Gastroesophageal sphincter (tissue), 4 donors: ENCODE measurements at places on chromosomes 7 and 10. TPM values are rescaled to one million over a fixed set of nuclear protein-coding genes. Genes with fewer than 3 reads are reported as not detected.

- ATAC-seq: no peak
Observed at GRCh38 chr10:13987446-13987845, 343.3 kb downstream of the FRMD4A start.

- ATAC-seq: no peak
Observed at GRCh38 chr10:106712988-106713387, 451.5 kb downstream of the SORCS1 start.

DNA sequence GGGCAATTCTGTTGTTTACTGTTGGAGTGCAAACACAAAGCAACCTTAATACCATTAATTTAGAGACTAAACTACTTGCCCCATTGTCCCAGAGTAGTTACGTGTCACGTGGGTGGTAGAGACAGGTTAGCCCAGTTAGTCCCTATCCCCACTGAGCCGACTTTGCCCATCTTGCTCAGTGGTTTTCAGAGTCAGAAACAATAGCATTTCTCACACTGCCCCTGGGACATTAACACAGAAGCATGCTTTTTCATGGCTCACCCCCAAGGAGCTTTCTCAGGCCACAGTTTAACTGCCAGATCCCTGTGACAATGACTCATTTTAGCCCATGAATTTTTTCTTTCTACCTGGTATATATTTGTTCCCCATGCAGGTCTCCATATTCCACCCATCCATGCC is 271.0 kb downstream of the POU6F2 start:
- no peak for ATAC-seq

Gene ANKRD61
- total RNA-seq: not detected

DNA sequence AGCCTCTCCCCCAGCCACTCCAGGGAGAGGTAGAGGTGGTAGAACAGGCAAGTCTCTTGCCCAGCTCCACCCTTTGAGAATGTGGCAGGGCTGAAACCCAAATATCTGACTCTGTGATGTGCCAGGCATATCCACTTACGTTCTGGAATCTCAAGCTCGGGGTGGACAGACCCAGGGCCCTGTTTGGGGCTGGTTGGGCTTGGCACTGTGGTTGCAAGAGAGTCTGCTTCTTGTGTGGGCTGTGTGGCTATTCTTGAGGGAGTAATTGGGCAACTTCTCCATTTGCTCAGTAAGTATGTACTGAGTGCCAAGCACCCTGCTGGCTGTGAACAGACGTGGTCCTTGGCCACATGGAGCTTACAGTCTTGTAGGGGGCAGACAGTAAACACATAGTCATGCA is 4.7 kb downstream of the UBTD1 start:
- no peak for ATAC-seq

Gene ABLIM1
- total RNA-seq: 91.0 TPM

DNA sequence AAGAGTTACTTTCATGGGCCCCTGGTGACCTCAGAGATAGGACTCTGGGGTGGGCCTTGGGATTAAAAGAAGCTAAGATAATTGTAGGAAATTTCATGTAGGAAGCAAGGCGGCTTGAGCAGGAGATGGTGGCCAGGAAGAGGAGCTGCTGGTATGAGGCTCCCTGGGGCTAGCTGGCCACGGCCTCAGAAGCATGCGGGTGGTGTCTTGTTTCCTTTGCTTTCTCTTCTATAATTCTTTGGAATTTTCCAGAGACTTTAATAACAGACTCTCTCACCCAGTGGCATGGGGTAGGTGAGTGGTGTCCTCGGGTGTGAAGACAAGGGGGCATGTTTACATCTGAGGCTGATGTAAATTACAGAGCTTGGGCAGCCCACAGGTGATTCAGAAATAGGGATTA is 41.9 kb upstream of the KDM7A start:
- ATAC-seq: no peak

- no peak for ATAC-seq
Observed at GRCh38 chr7:34851431-34851830, 185.9 kb downstream of the DPY19L1 start.

DNA sequence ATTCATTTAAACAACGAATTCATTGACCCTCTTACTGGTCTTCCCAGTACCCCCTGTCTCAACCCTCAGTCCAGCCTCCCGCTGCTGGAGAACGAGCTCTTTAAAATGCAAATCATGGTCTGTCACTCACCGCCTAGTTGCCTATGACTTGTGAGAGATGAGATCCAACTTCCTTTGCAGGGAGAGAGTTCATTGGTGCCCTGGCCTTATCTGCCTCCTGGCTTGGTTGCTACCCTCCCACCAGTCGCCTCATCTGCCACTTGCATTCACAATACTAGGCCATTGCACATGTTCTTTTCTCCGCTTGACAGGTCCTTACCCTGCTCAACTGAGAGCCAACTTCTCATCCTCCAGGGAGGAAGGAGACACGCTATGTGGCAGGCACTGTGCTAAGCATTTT is 54.0 kb upstream of the MXI1 start:
- no peak for ATAC-seq

DNA sequence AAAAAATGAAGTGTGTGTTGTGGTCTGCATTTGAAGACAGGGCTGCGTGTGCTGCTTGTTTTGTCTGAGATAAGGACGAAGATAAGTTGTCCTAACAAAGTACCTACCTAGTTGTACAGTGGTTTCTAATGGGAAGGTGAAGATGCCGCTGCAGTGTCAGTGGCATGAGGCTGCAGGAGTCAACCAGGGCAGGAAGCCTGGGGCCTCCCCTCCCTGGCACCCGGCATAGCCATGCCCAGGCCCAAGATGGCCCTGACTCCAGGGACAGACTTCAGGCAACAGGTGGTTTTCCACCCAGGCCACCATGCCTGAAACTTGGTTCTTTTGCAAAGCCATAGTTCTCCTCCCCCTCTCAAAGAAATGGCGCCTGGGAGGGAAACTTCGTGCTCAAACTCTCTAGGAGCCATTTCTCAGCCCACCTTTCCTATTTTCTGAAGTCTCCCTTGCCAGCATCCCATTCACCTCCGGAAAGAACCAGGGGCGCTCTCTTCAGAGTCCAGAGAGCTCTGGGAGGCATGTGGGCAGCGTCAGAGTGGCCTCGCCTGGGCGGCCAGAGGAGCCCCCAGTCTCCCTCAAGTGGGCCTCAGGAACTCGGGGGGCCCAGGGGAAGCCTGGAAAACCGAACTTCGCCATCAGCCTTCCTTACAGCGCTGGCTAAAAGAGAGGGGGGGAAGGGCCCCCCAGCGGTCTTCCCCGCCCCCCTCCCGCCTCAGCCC is 2.1 kb upstream of the KAT6B start:
- no peak for ATAC-seq

Gene SLC26A4
- total RNA-seq: 6.1 TPM

GRCh38 chr10:24784923-24785322 is 61.2 kb upstream of the ARHGAP21 start:
- ATAC-seq: no peak

- ATAC-seq: no peak
Observed at GRCh38 chr7:22137026-22137425, 191.3 kb upstream of the CDCA7L start.

DNA sequence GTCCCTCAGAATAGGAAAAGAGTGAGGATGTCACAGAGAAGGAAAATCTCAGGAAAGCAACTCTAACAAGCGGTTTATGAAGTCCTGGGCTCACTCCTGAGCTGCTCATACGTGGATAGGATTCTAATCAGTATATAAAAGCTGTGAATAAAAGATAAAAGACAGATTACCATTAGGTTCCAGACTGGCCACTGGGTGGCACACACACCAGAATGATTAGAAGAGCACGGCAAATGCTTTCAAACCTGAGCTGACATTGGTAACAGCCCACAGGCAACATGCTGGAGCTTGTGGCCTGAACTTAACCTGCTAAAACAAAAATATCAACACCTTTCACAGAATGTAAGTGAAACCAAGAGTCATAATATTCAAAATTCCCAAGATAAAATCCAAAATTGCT is 370.8 kb downstream of the GRID1 start:
- no peak for ATAC-seq

GRCh38 chr7:19814776-19815175 is 41.4 kb upstream of the TMEM196 start:
- ATAC-seq: no peak

- ATAC-seq: peak; percentile 38
Observed at GRCh38 chr7:51324206-51324898, 7.7 kb upstream of the COBL start.

- no peak for ATAC-seq
Observed at GRCh38 chr7:142485617-142486226, 227.9 kb upstream of the PRSS58 start.

DNA sequence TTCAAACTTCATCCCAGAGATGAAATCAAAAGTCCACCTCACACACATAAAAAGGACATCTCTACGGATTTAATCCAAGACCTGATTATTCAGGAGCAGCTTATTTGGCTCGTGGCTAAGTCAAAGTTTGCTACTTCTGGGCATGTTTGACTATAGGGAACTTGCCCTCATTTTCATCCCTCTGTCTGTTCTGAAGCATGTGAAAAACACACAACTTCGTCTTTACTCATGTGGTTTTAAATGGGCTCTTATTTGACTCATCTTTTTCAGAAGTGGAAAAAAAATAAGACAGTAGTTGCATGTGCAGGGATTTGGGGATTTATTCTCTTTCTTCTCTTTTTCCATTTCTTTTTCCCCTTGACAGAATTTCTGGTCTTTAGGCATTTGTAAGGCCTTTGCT is 295.9 kb downstream of the TFEC start:
- ATAC-seq: no peak

DNA sequence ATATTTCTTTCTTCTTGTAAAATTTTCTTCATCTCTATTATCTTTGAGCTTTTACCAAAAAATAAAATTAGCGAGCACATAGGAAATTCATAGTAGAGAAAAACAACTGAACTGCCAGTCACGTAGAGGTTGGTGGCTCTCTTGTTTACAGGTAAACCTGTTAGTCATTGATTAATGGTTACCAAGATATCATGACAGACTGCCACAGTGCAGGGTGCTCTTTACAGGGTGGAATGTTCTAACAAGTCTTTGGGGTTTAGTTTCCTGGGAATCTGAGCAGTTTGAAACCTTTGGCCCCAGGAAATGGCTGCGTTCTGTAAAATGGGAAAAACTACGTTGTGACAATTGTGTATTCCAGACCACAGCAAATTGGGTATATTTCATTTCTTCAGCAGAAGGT is 407.3 kb upstream of the ADARB2 start:
- no peak for ATAC-seq

- peak; percentile 77 for ATAC-seq
Observed at GRCh38 chr10:79093658-79094411, 25.1 kb downstream of the ZMIZ1 start.

Gene CHRM2
- total RNA-seq: 51.7 TPM

DNA sequence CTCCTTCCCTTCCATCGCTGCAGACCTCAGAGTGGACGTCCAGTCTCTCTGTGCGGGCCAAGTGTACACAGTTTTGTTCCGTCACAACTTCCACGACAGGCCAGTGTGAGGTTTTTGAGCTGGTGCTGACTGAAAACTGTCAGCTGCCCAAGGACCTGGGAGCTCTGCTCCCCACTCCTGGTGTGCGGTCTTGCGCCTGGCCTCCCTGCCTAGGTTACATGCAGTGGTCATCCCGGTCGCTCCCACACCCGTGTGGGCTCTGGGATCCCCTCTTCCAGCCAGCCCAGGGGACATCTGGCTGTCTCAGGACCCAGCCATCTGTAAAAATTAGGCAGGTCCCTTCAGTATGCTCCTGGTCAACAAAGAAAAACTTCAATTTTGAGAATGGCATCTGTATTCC is 127.5 kb downstream of the VIPR2 start:
- no peak for ATAC-seq

- ATAC-seq: no peak
Observed at GRCh38 chr10:132739225-132739613, 46.7 kb downstream of the NKX6-2 start.

Gene RASA4
- total RNA-seq: 37.7 TPM

GRCh38 chr10:18918532-18918931 is 130.1 kb upstream of the MALRD1 start:
- no peak for ATAC-seq

GRCh38 chr10:27536437-27536836 is 32.3 kb downstream of the RAB18 start:
- ATAC-seq: no peak

DNA sequence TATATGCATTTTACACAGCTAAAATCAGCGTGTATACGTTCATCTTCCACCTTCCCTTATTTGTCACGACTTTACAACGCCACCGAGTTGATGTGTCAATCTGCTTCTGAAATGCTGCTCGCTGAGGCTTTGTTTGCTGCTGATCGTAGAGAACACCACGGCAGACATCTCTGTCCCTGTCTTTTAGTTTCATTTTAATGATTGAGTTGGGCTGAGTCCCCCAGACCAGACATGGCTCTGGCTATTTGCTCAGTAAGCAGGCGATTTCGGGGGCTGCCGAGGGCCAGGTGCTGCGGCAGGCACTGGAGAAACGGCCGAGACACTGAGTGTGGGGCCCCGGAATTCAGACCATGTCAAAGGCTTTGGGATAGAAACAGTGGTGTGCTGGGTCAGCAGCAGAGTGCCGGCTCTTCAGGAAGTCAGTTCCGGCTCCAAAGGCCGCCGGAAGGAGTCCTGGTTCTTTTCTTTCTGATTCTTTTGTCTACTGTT is 5.0 kb downstream of the LRRC27 start:
- no peak for ATAC-seq

DNA sequence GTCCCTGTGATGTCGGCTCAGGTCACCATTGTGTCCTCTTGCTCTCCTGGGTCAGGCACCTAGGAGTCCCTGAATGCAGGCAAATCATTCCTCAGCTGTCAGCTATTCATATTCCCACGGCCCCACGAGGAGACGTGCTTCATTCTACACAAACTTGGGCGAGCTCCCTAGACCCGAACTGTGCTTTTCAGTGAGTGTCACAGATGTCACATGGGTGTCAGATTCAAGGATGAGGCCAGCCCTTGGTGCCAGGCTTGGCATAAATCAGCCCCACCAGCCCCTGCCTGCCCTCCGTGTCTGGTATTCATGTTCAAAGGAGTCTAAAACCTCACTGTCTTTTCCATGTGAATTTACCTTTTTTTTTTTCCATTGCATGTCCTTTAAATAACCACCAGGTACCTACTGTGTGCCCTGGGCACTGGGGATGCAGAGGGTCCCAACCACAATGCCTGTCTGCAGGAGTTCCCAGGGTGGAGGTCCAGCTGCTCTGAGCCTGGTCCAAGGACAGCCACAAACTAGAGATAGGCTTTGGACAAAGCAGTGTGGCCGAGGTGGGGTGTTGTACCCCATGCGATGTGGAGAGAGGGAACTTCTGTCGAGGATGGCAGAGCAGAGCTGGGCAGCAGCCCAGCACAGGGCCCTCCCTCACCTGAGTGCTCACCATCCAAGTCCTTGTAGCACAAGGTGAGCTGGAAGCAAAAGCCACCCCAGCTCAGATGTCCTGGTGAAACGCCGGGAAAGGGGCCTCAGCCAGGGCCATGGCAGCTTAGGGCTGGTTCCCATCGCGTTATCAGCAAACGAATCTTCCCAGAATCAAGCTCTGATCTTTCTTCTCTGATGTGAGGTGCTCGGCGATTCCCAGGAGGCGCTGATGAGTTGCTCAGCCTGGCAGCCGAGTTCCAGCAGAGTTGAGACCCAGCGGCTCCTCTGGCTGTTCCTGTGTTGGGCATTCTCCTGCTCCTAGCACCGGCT is 611.9 kb downstream of the PTPRN2 start:
- no peak for ATAC-seq
